ENCODE measurements at places on chromosomes 6 and 20. TPM values are rescaled to one million over a fixed set of nuclear protein-coding genes. Genes with fewer than 3 reads are reported as not detected.

GRCh38 chr20:32603046-32603726, 18.1 kb upstream of the NOL4L start:
- DNase-seq: no peak

CD83 gene
- total RNA-seq: 2.9 TPM

ADGRF1 gene
- not detected for total RNA-seq

BMP7 gene
- total RNA-seq: not detected

- DNase-seq: no peak
These were observed 1090.1 kb upstream of the ADGRB3 start for GRCh38 chr6:67544851-67545452.

DNA sequence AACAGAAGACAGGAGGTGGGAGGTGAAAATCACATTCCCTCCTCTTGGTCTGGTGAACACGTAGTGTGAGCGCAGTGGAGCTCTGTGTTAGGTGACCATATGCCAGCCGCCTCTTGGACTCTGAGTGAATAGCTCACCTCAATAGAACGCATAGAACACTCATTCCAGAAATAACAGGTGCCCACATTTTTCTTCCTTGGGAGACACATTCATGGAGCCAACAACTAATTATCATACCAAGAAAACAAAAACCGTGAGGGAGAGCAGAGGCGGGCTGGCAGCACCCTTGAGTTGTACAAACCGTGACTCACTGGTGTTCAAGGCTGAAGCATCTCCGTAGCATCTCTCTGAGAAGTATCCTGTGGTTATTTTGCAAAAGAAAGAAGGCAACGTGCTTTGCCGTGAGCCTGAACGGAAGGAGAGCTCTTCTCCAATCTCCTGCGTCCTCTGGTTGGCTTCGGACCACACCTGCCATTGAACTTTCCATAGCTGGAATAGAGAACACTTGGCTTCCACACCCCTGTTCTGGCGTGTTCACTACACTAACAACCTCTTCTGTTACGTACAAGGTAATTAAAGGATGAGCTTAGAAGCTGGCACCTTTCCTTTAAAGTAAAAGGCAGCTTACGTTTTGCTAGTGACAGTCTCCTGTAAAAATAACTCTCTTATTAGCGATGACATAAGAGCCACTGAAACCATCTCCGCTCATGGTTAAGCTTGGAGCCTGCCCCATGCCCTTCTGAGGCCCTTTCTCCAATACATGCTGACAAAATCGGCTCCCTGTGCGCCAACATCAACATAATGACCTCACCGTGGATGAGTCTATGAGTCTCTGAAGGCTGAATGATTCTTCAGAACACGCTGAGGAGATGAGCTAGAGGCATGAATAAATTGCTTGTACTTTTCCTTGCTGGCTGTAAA, 30.2 kb upstream of the SGK1 start:
- peak; percentile 93 for DNase-seq

- DNase-seq: no peak
These were observed 422 bp downstream of the NCR3 start for GRCh38 chr6:31592396-31592771.

- no peak for DNase-seq
These were observed 7.8 kb upstream of the EZR start for GRCh38 chr6:158826819-158827501.

CCN2 gene
- 15.9 TPM for total RNA-seq

DNA sequence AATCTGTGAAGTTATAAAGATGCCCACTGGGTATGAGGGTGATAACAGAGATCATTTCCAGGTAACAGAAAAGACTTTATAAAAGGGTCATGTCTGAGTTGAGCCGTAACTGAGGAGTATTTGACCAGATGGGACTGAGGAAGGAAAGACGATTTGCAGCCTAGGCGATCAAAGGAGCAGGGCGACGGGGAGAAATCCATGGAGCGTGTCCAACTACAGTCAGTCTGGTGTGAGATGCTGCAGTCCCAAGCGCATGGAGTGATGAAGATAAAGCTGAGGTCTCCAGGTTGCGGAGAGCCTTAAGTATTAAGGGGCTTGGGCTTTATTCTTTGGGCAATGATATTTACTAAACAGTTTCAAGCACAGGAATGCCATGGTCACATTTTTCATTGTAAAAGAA, 166.7 kb downstream of the PRKN start:
- DNase-seq: no peak

DNA sequence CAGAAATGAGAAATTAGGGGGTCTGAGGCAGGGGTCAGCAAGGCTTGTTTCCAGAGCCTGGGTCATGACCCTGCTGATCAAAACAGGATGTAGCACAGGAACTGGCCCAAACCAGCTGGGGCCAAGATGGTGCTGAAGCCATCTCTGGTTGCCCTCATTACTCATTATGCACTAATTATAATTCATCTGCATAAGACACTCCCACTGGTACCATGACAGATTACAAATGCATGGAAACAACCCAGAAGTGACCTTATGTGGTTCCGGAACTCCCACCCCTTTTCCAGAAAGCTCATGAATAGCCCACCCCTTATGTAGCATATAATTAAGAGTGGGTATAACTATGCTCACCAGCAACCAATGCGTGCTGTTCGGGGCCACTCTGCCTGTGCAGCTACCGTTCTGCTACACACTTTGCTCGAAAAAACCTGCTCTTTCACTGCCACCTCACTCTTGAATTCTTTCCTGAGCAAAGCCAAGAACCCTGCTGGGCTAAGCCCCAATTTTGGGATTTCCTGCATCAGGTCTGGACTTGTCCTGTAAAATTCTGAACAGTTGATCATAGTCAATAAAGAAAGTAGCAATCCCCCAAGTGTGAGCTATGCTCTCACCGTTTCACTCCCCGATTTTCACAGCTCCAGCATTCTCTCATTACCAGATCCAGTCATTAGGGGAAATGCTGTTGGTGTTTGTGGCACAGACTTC, 122.3 kb downstream of the WDR27 start:
- no peak for DNase-seq

DNA sequence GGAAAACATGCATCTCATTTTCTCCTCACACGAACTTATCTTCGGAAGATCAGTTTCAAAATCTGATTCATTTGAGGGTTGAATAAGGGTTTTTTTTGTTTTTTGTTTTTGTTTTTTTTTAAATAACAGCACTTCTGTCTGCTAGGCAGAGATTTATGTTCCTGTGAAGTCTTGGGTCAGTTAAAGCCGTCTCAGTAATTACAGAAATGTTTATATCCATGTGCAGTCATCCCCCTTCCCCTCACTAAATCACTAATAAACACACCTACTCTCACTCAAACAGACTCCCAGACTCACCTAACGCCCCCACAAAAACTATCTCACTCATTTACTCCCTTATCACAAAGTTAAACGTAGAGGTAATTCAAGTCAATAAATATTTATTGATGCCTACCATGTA, 214.2 kb upstream of the SUPT3H start:
- no peak for DNase-seq

DNA sequence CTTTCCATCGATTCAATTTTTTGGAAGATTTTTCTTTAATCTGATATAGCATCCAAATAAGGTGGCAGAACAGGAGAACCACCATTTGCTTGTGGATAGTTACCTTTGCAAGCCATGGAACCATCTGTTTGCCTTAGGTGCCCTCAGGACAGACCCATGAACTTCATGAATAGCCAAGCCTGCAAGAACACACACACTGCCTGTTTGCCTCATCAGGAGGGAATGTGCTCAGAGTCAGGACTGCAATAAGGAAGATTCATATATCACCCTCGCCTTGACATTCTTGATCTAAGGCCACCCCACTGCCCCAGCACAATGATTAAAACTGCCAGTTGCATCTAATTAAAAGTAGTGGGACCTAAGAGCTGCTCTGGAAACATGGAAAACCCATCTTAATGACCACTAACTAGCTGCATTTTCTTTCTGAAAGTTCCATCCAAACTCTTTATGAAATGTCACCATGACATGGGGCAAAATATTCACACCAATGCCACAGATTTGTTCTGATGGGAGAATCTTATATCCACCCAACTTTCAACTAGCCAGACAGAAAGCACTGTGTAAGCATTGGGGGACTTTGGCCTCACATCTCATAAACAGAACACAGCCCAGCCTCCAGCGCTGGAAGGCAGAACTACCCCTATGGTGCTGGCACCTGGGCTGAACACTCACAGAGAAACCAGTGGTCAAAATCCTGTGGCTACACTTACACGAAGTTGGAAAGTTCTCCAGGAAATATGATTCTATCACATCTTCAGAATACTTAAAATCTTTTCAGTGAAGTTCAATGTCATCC, 48.3 kb downstream of the TBXT start:
- DNase-seq: no peak

CASS4 gene
- 0.49 TPM for total RNA-seq

- no peak for DNase-seq
These were observed 129.6 kb downstream of the SYNDIG1 start for GRCh38 chr20:24598996-24599395.

TAAR8 gene
- total RNA-seq: not detected

DNA sequence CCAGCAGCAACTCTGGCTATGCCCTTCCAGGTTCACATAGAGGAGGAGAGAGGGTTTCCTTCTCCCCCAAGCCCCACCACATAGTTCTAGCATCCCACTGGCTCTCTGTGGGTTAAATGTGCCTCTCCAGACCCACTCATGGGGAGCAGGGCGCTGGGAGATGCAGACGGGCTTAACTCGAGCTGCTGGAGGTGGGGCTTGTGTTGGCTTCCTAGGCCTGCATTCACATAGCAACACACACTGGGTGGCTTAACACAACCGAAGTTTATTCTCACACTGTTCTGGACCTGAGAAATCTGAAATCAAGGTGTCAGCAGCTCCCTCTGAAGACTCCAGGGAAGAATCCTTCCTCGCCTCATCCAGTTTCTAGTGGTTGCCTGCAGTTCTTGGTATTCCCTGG, 33.6 kb downstream of the SLC2A10 start:
- no peak for DNase-seq

GRCh38 chr6:89555031-89555430, 83.5 kb downstream of the LYRM2 start:
- DNase-seq: no peak
